ENCODE measurements at places on chromosomes 16 and 17.

GRCh38 chr17:12618557-12618956 is 47.1 kb upstream of the MYOCD start:
- DNase-seq: no peak

DNA sequence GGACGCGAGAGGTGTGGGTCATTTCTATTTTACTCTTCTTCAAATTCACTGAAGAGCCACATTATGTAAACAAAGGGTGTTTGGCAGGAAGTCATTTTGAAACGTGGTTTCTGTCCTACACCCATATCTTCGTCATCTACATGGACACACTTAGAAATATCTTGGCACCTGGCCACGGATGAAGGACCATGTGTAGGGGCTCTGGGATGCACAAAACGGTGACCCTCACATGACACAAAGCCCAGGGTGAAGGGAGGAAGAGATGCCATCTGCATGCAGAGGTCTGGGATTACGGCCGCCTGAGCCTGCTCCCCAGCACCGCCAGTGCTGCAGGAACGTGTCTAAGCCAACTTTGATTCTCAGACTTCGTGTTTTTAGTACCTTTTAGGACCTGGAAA is 130.2 kb upstream of the CHMP6 start:
- no peak for DNase-seq

- DNase-seq: no peak
Observed at GRCh38 chr17:37274461-37274860, 101.3 kb upstream of the C17orf78 start.

DNA sequence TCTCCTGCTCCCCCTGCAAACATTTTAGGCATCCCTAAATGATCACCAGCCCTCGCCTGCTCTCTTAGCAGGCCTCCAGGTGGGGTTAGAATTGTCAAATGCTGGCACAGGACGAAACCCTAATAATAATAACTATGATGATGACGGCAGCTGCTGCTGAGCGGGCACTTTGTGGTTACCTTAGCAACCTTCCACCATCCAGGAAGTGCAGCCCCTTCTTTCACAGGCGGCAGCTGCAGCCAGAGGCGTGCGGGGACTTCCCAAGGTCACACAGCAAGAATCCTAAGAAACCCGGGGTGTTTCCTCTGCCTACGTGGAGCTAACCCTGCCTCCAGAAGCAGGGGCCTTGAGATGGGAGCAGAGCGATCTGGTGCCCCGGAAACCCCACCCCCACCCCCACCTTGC is 22.4 kb upstream of the EIF1 start:
- no peak for DNase-seq

DNA sequence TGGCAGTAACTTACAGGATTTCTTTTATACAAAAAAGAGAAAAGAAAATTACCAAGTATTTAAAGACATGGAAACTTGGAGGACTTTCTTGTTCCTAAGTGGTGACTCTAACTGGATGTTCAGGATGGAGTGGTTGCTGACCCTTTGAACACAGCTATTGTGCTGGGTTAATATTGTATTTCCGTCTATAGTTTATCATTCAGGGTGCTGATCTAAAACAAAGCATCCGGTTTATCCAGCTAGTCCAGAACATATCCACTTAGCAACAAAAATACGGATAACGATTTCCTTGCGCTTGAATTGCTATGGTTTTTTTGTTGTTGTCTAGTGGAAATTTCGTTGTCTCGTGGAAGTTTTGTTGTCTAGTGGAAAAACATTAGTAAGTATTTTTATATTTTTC is 38.2 kb downstream of the SNTB2 start:
- no peak for DNase-seq

- DNase-seq: no peak
Observed at GRCh38 chr16:77943801-77944200, 78.5 kb upstream of the CLEC3A start.

Data from stimulated activated CD8-positive, alpha-beta memory T cell treated with anti-CD3 and anti-CD28 coated beads, Interleukin-7, amount 100 ng/mL, for 1 hour (primary cell).